ENCODE measurements at places on chromosomes 12 and 14.

DNA sequence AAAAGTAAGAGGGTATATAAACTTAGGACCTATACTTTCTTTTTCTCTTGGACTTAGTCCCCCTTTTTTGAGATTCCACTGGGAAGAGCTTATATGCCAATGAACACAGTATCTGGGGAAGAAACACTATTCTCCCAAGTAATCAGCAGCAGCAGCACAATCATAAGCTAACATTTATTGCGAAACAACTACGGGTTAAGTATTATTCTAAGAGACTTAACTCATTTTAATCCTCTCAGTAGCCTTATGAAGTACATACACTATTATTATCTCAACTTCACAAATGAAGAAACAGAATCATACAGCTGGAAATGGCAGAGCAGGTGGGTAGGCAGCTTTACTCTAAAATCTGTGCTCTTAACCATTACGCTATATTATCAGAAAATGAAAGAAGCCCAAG, 27.9 kb downstream of the BAZ2A start:
- no peak for DNase-seq

GRCh38 chr12:132633901-132634300, 15.3 kb downstream of the P2RX2 start:
- no peak for DNase-seq

GRCh38 chr14:53491256-53491883, 338.2 kb upstream of the DDHD1 start:
- no peak for DNase-seq

- DNase-seq: no peak
Measured at GRCh38 chr14:96145116-96145864, 59.3 kb upstream of the BDKRB2 start.

GRCh38 chr14:38248321-38249028, 7.4 kb downstream of the CLEC14A start:
- DNase-seq: no peak
